ENCODE measurements at places on chromosomes 12 and 14.

DNA sequence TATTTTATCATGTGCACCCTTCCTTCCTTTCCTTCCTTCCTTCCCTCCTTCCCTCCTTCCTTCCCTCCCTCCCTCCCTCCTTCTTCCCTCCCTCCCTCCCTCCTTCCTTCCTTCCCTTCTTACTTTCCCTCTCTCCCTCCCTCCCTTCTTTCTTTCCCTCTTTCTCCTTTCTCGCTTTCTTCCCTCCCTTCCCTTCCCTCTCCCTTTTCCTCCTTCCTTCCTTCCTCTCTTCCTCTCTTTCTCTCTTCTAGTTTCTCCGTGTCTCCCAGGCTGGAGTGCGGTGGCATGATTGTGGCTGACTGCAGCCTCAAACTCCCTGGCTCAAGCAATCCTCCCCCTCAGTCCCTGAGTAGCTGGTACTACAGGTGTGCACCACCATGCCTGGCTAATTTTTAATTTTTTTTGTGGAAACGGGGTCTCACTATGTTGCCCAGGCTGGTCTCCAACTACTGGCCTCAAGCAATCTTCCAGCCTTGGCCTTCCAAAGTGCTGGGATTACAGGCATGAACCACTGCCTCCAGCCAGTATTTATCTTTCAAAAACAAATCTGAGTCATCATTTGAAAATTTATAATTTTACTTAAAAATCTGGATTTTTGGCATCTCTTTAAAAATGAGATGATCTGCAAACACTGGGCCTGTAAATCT lies 7.8 kb downstream of the C1RL start:
- DNase-seq = no peak

DNA sequence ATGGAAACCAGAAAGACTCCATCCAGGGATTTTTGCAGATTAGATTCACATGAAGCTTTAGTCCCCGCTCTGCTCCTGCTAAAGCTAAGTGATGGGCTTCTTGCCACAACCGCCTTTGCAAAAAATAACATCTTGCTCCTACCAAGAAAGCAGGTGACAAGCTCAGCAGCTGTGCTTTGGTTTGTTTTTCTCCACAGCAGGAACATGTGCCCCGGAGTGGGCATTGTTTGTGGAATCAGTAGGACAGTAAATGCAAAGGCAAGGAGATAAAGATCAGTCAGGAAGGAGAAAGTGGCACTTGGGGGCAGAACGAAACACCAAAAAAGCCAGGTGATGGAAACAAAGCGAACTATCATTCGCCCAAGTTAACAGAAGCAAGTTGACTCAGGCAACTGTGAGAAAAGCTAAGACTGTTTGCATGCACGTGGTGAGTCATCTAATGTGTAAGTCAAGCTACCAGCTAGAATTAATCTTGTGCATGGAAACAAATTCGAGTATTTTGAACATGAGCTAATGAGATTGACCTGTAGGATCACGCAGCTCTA lies 165.5 kb upstream of the PLXNC1 start:
- no peak for DNase-seq

DNA sequence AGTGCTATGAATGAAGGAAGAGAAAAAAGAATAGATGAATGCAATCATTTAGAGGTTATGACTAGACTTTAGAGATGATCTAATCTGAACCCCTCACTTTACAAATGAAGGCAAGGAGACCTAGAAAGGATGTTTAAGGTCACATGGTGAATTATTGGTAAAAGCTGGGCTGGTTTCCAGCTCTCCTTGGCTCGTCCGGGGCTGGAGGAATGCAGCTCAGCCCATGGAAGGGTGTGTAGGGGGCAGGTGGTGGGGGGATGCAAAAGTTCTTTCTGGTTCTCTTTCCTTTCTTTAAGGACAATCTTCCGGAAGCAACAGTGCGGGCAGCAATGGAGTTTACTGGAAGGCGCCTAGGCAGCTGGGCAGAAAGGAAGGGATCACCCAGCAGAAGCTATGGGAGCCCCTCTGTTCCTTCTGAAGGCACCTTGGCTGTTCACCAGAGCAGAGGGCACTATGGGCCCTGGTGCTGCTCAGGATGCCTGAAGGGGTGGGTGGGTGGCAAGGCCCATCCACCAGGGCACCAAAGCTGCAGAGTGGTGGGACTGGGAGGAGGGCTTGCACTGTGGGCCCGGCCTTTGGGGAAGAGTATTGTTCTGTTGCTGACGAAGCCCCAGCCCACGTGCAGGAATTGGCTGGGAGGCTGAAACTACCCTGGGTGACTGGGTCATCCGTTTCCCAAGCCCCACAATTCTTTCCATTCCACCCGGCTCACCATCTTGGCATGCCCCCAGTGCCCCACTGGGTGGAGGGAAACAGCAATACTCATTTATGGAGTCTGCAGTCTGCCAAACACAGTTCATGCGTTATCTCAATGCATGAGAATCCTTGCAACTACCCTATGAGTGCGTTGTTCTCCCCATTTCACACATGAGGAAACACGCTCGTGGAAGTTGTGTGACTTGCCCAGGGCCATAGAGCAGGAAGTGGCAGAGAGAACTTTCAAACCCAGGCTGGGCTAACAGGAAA lies 78.2 kb downstream of the IRF2BPL start:
- DNase-seq = no peak

DNA sequence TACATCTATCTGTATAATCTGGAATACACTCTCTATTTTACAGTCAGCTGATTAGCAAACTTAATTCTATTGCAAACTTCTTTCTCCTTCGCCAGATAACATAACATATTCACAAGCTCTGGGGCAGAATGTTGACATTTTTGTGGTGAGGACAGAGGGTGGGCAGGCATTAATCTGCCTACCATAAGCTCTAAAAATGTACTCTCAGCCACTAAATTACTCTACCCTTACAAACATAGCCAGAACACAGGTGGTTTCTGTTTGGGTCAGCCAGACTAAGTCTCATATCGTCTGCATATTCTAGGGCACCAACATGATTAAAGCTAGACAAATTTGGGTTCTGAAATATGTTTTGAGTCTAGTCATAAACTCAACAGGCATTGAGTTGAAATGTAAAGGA lies 90.1 kb downstream of the SLC6A15 start:
- no peak for DNase-seq

DNA sequence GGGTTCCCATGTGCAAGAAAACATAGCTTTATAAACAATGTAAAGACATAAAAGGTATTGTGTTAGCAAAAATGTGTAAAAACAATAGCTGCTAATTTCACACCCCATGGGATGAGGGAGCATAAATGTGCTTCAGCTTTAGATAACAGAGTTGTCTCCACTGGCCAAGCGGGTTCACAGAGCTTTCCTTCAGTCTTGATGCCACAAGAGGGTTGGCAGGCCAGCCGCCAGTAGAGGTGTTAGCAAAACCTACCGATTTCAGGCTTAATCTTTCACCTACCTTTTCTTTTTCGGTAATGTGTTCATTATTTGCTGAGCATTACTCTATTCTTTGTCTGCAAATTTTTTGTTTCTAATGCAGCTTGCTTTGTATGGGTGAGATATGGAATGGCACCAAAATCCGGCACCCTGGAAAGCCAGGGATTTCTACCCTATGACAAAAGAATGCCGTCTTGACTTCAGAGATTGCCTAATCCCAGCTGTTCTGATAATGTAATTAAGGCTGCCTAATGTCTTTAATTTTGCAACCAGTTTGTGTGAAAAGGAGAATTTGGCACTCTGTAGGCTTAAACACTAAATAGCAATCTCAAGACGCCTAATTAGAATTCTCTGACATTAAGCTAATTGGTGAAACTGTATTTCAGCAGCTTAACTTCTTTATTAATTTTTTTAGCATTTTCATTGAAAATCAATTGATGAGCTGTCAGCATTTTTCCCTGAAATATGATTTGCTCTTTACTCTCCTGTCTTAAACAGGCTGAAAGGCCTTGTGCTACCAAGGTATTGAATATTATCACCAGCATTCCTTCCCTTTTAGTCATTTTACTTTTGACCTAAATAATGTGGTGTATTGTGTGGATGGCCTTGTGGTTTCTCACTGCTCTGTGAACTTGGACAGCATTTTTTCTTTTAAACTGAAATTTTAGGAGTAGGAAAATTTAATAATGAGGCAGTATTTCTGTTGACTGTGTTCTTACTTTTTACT lies 60.7 kb downstream of the POLR3B start:
- no peak for DNase-seq

DNA sequence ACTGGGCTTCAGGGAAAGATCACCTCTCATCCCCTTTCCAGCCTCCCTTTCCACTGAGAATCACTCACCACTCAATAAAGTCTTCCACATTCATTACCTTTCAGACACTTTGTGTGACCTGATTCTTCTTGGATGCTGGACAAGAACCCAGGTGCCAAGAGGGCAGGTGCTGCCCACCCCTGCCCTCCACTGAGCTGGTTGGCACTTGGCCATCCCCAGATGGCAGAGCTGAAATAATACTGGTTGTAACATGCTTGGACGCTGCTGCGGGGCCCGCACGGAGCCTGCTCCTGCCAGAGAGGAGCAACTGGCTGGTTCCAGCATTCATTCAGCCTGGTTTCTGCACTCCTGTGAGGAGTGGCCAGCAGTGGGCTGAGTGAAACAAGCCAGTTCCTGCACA lies 386.7 kb upstream of the CCDC196 start:
- DNase-seq = no peak

DNA sequence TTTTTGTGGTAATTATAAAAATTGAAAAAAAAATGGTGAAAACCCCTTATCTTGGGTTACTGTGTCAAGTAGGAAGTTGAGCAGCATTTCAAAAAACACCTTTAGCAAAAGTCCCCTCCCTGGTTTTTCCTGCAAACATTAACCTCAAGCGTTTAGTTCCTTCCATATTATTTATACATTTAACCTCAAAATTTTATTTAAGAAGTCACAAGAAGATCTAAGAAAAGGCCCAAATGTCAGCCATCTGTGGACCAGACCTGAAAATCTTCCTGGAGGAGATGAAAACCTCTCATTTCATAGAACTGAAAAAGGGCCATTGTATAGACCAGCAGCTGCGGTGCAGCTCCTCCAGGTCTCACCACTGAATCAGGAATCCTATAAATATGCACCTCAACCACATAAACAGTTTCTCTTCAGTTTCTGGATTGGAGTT lies 40.4 kb upstream of the BTG1 start:
- no peak for DNase-seq

DNA sequence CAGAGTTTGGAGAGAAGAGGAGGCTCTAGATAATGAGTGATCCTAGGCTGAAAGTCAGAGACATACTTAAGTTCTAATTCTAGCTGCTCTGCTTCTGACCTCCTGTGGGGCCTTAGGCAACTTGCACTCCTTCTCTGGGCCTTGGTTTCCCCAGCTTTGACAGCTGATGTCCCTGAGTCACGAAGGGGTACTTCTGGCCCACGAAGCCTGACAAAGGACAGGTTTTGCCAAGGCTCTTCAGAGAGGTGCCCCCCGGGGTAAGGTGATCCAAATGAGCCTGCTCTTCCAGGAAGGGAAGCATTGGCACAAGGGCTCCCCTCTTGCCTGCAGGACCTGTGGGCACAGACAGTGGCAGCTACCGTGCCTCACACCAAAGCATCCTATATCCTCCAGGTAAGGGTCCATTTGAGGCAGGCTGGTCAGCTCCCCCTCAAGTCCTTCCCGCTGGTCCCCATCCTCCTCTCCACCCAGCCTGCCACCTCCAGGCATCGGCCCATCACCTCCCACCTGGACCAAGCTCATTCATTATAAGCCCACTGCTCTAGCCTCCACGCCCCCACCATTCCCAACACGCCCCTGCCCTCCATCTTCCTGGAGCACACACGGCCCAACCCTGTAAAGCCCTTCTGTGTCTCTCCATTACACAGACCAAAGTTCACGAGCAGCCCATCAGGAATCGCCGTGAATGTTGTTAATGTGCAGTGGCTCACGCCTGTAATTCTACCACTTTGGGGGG lies 1.9 kb upstream of the PPP1R13B start:
- DNase-seq = no peak

DNA sequence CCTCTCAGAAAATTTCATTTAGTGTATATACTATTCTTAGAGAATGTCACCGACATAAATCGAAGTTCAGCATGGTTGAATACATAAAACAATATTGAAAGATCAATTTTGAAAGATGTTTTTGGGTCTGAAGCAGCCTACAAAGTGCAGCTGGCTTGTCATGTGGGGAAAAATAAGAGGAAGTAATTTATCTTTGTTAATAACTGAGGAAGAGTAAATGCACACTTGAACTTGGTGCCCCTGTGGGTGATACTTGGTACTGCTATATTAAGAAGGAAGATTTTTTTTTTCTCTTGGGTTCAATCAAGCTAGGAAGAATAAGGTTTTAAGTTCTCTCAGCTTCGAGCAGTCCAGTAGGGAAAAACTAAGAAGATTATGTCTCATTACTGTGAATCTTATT lies 661.3 kb downstream of the RPL10L start:
- DNase-seq = no peak

DNA sequence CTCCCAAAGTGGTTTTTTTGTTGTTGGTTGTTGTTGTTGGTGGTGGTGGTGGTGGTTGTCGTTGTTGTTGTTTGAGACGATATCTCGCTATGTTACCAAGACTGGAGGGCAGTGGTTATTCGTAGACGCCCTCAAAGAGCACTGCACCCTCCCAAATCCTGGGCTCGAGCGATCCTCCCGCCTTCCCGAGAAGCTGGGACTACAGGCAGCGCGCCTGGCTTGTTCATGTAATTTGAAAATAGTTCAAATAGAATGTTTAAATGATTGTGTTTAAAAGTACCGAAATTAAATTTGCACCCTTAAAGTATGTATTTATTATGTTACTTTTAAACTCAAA lies 439 bp upstream of the ANAPC5 start:
- DNase-seq = no peak

GRCh38 chr14:35113308-35113950 lies 8.4 kb downstream of the PPP2R3C start:
- DNase-seq = no peak

DNA sequence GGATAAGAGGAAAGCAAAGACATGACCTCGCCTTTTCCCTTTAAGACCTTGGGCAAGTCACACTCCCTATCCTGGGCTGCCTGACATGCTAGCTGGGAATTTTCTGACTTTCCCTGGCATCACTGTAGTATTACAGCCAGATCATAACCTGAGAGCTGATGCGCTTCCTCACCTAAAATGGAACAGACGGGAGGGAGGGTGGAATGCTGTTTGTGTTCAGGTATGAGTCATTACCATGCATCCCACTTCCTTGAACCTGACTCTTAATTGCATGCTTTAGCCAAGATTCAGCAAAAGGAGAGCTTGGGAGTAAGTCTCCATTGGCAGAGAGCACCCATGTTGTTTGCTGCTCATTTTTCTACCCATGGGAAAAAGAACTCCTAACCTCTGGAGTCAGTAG lies 156.5 kb downstream of the KCNK10 start:
- no peak for DNase-seq

DNA sequence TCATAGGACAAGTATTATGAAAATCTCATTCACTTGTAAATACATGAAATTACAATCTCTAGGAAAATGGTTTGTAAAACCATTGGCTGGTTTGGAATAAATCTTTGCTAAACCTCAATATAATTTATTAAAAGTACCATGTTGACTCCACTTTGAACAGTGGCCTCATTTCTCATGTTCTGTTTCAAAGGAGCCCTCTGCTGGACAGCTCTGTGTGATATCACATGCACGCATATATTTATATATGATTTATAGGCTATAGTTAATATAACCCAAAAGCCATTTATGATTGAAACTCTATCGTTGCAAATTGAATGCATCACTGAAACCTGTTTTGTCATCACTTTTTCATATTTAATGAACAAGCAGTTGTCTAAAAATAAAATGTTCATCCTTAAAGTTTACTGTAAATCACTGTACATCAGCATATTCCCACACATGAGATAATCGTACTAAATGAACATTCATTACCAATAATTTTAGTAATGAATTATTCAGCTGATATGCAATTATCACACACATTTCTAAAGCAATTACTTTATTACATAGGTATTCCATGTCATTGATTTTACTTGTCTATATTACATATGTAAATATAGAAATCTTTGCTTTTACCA lies 493.8 kb downstream of the NPAS3 start:
- DNase-seq = no peak

Measured in iPS DF 19.7 (cell line).